ENCODE measurements at places on chromosomes 2 and 18.

GRCh38 chr18:49931179-49931578 is 117.8 kb upstream of the ACAA2 start:
- no peak for DNase-seq

DNA sequence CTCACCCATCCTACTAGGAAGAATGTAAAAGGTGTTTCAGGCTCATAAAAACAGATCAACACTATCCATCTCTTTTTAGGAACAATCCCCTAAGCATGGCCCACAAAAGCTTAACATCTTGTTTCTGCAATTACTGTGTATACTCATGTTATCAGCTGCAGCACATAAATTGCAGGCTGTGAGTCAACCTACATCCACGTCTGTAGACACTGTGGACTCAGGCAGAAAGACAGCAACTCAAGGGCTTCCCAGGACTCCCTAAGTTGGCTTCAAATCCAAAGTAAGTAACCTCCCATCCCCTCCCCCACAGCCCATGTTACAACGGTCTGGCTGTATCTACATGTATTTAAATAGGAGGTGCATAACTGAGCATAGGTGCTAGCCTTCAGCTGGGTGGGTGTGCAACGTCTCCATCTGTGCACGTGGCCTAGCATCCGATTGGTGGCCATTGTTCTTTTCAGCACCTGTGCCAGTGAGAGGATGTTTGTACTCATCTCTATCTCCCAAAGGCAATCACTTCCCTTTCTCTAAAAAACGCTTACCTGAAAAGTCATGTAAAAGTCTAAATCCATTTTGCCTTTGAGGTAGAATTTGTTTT is 30.1 kb downstream of the UXS1 start:
- no peak for DNase-seq

GRCh38 chr18:10245846-10246175 is 208.6 kb upstream of the APCDD1 start:
- no peak for DNase-seq

- no peak for DNase-seq
Measured at GRCh38 chr2:237625216-237625705, 2.1 kb upstream of the LRRFIP1 start.

GRCh38 chr2:45631319-45631718 is 20.2 kb upstream of the PRKCE start:
- DNase-seq, result no peak

DNA sequence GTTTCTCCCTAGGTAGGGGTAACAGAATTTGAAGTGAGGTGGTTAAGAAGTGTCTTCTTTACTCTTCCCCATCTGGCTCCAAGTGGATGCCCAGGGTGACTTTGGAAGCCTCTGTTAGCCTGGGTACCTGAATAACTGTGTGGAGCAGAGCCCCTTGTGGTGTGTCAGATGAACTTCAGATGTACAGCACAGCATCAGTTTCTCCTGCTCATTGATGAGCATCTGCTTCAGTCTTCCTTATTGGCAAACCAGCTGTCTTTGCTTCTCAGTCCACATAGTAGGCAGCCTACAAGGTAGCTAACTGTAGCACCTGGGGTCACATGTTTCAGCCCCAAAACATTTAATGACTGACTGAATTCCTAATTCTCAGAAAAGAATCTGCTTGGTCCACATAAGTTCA is 56.2 kb upstream of the ATP8B1 start:
- peak; percentile 47 for DNase-seq

GRCh38 chr2:233399306-233400225 is 45.3 kb downstream of the DGKD start:
- no peak for DNase-seq

- no peak for DNase-seq
Measured at GRCh38 chr2:9206991-9207640, 504 bp downstream of the ASAP2 start.

- DNase-seq, result peak; percentile 87
Measured at GRCh38 chr18:32301976-32302743, 112.3 kb downstream of the MEP1B start.

DNA sequence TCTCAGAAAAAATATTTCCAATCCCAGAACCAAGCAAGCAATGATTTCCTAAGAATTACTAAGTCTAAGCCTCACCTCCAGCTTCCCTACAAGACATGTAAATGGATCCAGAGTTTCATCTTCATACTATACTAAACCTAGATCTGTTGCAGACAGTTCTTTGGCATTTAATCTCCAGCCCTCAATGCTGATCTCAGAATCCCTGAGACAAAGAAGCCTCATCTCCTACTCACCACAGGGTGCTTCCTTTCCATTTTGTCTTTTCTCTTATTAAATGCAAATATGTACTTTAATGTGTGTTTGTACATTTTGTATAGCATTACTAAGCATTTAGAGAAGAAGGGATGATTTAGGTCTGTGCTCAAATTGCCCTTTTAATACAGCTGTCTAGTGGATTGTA is 954.9 kb downstream of the TDRD15 start:
- no peak for DNase-seq

DNA sequence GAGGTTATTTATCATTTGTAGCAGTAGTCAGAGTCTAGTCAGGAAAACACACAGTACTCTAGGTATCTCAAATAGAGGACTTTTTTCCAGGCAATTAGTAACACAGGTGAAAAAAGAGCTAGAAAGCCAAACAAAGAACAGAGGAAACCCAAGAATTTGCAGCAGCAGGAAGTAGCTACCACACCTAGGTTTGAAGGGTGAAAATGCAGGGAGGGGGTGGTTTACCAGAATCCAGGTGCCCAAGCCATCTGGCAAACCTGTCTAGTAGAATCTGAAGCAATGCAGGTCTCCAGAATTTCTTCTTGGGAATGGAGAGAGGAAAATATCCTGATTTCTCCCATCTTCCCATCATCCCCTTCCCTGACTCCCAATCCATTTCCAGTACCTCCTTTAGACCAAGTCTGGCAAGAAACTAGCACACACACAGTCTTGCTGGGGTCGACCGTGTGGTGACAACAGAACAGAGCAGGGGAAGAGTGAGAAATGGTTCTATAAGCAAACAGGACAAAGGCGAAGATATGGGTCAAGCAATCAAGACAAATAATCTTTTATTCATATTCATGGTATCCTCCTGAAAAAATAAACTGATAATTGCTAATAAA is 231.9 kb upstream of the MMADHC start:
- no peak for DNase-seq
